ENCODE measurements at places on chromosomes 11 and 22. TPM values are rescaled to one million over a fixed set of nuclear protein-coding genes. Genes with fewer than 3 reads are reported as not detected.

- no peak for DNase-seq
Observed at GRCh38 chr22:39661842-39662685, 91.5 kb downstream of the CACNA1I start.

GRCh38 chr11:66860449-66860831 is 3.6 kb downstream of the LRFN4 start:
- DNase-seq = no peak

The IGSF22 gene
- 2.9 TPM for polyA plus RNA-seq

The ART5 gene
- 4.1 TPM for polyA plus RNA-seq

- DNase-seq = no peak
Observed at GRCh38 chr11:77024745-77025144, 9.5 kb upstream of the B3GNT6 start.

Measured in hindlimb muscle (tissue), 1 donor.